T-helper 22 cell (primary cell): ENCODE measurements at places on chromosomes 16 and 17.

GRCh38 chr16:1335996-1336395 lies 2.6 kb downstream of the BAIAP3 start:
- DNase-seq: no peak

- no peak for DNase-seq
Observed at GRCh38 chr16:1193825-1194581, 31.1 kb downstream of the TPSG1 start.

DNA sequence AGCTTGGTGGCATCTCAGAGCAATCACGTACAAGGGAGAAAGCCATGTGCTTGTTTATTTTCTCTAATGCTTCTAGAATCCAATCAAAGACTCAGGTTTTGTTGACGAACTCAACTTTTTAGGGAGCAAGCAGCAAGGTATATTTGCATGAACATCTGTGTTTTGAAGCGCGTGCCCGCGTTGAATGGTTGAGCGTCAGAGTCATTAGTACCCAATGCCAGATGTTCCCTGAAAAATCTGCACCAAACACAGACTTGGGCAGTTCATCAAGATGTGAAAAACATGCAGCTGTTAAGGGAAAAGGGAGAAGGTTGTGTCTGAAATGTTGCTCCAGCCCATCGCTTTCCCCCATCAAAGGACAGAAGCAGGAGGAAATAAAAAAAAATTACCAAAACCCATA lies 170.4 kb downstream of the SNX29 start:
- DNase-seq: no peak

DNA sequence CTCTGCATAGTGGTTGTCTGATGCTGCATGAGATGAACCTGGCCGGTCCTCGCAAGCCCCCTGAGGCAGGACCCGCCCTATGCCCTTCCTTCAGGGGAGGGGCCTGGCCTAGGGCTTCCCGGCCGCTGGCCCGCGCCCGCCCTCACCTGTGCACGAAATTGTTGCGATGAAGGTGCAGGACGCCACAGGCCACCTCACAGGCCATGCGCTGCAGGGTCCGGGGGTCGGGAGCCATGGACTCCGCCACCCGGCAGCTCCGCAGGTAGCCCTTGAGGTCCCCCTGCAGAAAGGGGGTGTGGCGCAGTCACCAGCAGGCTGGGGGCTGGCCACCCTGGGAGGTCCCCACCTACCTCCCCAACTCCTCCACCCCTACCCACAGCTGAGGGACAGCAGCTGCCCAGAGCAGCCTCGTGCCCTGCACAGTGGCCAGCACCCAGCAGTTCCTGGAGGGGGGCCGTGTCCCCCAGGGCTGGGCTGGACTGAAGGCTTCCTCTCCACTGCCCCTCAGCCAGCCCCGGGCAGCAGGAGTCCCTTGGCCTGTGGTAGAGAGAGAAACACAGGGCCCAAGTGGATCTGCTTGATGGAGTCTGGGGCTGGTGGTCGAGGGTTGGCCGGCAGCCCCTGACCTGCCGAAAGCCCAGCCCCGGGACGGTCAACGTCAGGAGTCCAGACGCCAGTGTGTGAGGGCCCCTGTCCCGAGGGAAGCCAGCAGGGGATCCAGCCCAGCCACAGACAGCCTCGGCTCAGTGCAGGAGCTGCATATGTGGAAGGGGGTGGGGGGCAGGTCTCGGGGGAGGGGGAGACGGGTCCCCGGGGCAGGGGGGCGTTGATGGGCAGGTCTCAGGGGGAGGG lies 38.8 kb upstream of the PVALEF start:
- no peak for DNase-seq

GRCh38 chr16:81728435-81728834 lies 50.7 kb upstream of the PLCG2 start:
- DNase-seq: no peak

GRCh38 chr16:58024486-58025350 lies 836 bp upstream of the MMP15 start:
- DNase-seq: no peak

GRCh38 chr17:56881685-56882295 lies 32.1 kb downstream of the TRIM25 start:
- no peak for DNase-seq

- peak; percentile 68 for DNase-seq
Observed at GRCh38 chr17:77887464-77888241, 70.8 kb upstream of the TNRC6C start.

DNA sequence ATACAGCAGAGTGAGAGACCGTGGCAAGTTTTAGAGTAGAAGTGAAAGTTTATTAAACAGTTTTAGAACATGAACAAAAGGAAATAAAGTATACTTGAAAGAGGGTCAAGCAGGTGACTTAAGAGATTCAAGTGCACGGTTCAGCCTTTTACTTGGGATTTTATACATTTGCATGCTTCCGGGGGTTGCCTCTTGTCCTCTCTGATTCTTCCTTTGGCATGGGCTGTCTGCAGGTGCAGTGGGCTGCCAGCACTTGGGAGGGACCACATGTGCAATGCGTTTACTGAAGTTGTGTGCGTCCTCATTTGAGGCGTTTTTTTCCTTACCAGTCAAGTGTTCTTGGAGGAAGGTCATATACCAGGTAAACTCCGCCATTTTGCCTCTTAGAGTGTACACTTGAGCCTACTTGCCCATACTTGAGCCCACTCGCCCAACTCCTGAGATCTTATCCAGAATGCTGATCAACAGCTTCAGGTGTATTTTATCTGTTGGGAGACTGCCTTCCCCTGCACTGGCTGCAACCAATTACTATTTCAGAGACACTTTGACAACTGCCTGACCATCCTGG lies 195.2 kb downstream of the IRX5 start:
- no peak for DNase-seq

DNA sequence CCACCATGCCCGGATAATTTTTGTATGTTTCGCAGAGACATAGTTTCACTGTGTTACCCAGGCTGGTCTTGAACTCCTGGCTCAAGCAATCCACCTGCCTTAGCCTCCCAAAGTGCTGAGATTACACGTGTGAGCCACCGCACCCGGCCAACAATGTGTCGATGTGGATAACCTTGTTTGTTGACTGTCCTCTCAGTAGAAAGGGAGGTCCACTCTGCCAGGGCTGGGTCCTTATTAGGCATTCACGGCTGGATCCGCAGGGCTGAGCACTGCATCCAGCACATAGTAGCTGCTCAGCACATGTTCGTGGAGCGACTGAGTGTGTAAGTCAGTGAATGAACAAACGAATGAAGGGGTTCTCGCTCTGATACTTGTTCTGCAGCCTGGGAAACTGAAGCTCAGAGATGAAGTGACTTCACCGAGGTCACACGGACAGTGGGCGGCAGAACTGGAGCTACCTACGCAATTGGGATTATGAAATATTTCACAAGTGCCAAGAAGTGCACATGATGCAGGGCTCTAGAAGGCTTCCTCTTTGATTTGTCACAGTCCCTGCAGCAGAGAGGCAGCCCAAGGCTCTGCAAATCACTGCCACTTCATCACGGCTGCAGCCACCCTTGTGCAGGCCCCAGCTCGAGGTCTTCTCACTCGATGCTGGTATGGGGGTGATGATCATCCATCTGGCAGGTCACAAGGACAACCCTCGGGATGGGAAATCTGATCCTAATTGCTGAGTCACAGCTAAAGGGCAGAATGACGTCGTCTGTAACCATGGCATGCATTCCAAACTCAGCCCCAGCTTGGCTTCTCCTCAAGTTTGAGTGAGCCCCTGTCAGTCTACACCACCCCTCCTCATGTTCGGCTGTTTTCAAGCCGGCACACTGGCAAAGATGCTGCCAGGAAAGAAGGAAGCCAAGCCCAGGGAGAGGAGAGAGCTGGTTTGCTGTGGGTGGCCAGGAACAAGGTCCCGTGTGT lies 28.0 kb upstream of the SNN start:
- no peak for DNase-seq

GRCh38 chr16:28277537-28278388 lies 14.6 kb upstream of the SBK1 start:
- DNase-seq: peak; percentile 55

- no peak for DNase-seq
Observed at GRCh38 chr17:2372180-2372579, 28.7 kb downstream of the MNT start.

GRCh38 chr17:12769981-12770380 lies 19.3 kb upstream of the ARHGAP44 start:
- no peak for DNase-seq

GRCh38 chr17:10316801-10317542 lies 55.8 kb downstream of the MYH13 start:
- no peak for DNase-seq

DNA sequence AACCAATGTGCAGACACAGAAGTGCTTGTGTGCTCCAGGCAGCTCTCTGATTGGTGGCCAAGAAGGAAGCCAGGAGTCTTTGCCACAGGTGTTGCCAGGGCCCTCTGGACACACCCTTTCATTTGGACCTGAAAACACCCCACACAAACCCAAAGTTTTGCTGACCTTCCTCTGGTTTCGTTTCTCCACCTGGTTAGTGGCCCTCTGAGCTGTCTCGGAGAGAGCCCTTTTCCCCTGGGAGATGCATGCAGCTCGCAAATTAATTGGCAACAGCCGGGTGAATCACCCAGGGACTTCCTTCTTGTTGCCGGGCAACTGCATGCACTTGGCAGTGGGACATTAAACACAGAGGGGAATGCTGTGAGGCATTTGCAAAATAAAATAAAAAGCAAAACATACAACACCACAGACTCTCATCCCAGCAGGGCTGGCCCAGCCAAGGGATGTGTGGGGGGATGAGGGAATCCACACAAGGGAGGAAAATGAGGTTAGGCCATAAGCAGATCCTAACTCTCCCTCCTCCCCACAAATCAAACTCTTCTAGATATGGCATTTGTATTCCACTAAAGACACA lies 286.6 kb downstream of the SOX9 start:
- no peak for DNase-seq
